HFFc6 (cell line): ENCODE measurements at places on chromosomes 6 and 20.

- DNase-seq, result no peak
Measured at GRCh38 chr6:55992546-55992945, 117.2 kb upstream of the BMP5 start.

GRCh38 chr6:90495216-90495817, 91.6 kb downstream of the MAP3K7 start:
- DNase-seq, result no peak

GRCh38 chr6:15206887-15207286, 39.0 kb upstream of the JARID2 start:
- no peak for DNase-seq

DNA sequence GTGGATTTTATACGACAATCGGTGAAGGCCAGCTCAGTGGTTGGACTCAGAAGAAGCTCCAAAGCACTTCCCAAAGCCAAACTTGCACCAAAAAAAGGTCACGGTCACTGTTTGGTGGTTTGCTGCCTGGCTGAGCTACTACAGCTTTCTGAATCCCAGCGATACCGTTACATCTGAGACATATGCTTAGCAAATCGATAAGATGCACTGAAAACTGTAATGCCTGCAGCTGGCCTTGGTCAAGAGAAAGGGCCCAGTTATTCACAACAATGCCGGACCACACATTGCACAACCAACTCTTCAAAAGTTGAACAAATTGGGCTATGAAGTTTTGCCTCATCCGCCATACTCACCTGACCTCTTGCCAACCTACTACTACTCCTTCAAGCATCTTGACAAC, 70.2 kb downstream of the FILIP1 start:
- no peak for DNase-seq

- DNase-seq, result no peak
Measured at GRCh38 chr6:34573567-34574183, 17.5 kb upstream of the SPDEF start.

DNA sequence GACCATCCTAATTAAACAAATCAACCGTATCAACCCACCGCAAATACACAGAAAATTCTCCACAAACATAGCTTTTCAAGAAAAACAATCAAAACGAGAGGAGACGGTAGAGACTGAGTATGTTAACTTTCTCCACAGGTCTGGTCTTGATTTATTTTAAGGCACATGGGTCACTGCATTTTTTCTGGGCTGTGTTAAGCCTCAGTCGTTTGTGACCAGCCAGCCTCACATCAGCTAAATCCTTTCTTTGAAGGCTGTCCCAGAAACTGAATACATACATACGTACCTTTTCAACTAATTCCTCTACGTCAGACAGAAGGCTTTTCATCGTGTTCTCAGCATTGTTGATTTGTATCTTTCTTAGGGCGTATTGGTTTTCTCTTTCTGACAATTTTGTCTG, 69.4 kb downstream of the LAMA4 start:
- DNase-seq, result no peak

- DNase-seq, result no peak
Measured at GRCh38 chr6:14023855-14024254, 93.7 kb upstream of the CD83 start.

DNA sequence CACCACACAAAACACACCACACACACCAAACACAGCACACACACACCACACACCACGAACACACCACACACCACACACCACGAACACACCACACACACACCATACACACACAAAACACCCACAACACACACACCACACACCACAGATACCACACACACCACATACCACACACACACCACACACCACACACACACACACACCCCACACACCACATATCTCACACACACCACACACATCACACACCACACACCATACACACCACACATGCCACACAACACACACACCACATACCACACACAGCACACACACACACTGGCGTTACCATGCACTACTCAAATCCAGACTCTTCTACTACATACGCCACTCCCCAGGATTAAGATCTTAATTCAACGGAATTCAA, 118.9 kb upstream of the THBS2 start:
- DNase-seq, result no peak

DNA sequence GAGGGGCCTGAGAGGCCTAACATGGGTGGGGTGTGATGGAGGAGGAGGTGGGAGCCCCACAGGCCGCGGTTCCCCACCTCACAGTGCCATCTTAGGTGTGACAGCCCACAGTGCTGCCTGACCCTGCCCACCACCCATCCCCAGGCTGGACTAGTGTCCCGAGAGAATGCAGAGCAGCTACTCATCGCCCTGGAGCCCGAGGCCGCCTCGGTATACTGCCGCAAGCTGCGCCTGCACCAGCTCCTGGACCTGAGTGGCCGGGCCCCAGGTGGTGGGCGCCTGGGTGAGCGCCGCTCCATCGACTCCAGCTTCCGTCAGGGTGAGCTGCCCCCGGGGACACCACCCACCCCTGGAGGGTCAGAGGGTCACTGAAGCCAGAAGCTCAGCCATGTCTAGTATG, 15.6 kb downstream of the HSPA12B start:
- DNase-seq, result no peak

DNA sequence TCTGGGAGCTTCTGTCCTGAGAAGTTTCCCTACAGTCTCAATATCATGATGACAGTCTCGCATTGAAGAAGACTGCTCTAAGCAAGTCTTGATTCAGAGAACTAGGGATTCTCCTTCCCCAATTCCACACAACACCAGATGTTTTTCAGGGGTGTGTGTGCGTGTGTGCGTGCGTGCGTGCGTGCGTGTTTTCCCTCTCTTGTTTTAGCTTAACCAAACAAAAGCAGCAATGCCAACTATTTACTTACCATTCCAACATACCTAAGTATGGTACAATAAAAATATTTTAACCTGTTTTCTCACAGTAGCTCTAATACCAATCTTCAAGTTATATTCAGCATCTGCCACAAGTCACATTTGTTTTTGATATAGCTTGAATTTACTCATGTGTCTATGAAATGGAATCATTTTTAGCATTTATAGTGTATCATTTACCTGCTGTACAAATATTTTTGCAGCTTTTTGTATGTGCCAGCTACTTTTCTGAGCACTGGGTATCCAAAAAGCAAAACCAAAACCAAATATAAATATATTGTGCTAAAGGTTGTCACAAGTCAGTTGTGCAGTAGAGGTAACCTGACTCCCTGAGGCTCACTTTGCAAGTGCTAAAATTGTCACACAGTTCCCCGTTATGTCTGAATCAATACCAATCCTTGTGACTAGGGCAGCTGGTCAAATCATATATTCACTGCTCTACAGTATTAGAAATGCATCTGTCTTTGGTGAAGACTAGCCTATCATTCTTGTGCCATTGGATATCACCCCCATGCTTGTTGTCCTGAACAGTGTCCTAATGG, 21.7 kb upstream of the MYLIP start:
- DNase-seq, result no peak

DNA sequence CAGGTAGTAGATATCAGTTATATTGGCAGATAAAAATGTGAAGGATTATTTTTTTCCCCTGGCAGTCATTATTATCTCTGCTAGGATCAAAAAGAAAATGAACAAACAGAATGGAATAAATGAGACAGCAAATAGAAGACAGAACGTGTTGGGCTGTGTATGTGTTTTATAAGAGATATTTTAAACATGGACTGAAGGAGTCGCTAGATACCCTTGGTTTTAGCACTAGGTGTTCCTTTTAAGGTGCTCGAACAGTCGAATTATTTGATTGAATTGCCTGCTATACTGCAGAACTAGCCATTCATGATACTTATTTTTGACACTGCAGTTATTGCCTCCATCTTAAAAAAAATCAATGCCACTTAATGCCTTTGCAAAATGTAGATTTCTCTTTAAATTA, 3.7 kb downstream of the GRIK2 start:
- DNase-seq, result no peak

DNA sequence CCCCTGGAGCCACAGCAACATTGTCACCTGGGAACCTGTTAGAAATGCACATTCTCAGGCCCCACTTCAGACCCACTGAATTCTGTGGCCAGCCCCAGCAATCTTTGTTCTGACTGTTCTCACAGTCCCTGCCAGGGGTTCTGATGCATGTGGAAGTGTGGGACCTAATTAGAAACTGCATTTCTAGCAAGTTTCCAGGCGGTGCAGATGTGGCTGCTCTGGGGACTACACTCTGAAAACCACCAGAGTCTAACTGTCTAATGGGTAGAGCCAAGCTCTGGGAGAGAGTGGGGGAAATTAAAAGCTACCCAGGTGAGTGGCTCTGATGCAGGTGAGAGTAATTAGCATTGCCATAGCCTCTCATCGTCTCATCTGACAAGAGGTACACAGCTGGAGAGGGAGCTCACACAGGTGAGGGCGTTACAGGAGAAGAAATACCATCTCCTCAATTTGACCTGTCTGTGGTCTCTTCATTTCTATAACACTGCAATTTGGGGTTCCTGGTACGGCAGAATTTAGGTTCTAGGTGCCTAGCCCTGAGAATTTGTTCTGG, 66.0 kb downstream of the SNX5 start:
- DNase-seq, result no peak

- no peak for DNase-seq
Measured at GRCh38 chr6:81690073-81690472, 62.4 kb downstream of the TENT5A start.

DNA sequence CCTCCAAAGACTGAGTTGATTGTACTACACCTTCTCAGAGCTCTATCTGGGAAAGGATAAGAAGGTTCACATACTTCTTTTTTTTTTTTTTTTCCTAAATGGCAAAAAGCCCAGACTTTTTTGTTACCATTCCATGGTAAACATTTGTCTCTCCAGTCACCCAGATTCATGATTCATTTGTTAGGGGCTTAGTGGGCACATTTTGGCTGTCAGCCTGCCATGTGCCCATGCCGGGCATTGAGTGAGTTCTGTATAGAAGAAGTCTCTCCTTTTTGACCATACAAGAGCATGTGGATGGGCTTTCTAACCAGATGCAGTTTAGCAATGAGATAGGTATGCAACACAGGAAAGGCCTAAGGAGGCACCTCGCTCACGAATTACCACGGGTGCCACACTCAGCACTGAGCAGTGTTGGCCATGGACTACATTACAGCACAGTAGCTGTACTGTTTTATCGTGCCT, 447.5 kb upstream of the HSF2 start:
- DNase-seq, result peak; percentile 64

DNA sequence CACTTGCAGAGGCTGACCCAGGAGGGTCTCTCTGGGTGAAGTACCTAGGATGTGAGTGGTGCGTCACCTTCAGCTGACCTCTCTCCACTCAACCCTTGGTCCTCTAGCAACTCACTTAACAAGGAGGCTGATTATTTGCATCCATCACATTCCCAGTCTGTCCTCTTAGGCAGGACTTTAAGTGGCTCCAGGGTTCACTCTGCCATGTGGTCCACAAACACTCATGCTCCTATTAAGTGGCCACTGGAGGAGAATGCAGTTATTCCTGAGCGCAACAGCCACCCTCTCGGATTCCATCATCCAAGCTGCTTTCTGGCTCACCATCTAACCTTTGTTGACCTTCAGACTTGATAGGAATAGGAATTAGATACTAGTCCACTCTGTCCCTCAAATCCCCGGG, 61.1 kb upstream of the SCAF8 start:
- DNase-seq, result no peak

DNA sequence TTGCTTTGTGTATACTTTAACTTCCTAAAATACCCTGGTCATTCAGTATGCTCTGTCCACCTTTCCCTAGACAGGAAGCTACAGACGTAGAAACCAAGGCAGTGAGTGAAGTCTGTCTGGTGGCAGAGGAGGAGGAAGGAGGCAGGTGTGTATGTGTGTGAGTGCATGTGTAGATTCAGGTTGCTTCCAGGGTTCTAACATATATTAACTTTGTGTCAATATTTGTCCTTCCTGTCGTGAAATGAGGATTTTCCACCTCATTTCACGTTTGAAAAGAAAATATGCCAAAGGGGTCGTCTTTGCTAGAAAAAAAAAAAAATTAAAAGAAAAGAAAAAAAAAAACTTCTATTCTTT, 411.5 kb downstream of the PKHD1 start:
- DNase-seq, result no peak

- no peak for DNase-seq
Measured at GRCh38 chr6:135853227-135853626, 1.7 kb downstream of the PDE7B start.

- no peak for DNase-seq
Measured at GRCh38 chr6:127289934-127290333, 23.3 kb downstream of the RNF146 start.

- no peak for DNase-seq
Measured at GRCh38 chr6:28941684-28942448, 18.1 kb upstream of the TRIM27 start.

- peak; percentile 17 for DNase-seq
Measured at GRCh38 chr6:89610149-89610642, 28.4 kb downstream of the LYRM2 start.

GRCh38 chr6:88445188-88445965, 279.2 kb upstream of the CNR1 start:
- DNase-seq, result no peak

GRCh38 chr20:48822879-48823385, 4.9 kb downstream of the PREX1 start:
- DNase-seq, result no peak

DNA sequence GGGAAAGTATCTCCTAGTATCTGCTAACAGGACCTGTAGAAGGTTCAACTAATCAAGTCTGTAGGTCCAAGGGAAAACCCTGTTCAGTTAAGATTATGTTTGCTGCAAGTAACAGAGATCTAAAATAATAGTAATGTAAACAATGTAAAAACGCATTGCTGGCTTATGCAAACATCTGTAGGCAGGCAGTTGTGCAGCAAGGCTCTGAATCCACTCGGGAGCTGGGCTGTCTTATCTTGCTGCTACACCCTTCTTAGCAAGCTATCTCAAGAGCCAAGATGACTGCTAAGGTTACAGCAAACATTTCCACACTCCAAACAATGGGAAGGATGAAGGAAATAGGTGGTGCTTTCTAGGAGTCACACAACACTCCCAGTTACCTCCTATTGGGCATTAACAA, 397.3 kb upstream of the NRSN1 start:
- no peak for DNase-seq

- DNase-seq, result no peak
Measured at GRCh38 chr20:31667315-31668285, 29.9 kb downstream of the COX4I2 start.

DNA sequence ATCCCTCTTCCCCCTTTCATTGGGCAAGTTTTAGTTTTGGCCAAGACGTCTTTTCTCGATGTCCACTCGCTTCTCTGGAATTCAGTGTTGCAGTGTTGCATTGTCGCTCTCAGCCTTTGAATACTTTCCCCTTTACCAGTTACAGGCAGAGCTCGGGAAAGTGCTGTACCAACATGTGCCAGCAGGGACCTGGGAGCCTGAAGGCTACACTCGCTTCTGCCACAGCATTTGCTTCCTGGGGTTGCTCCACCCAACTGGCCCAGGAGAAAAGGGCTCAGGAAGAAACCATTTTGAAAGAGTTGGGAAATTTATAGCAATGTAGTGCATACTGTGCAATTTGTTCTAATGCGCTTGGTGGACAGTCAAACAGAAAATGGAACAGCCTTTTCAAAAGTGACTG, 78.6 kb downstream of the LINC00237 start:
- peak; percentile 4 for DNase-seq

GRCh38 chr6:38185752-38186151, 366.2 kb downstream of the ZFAND3 start:
- DNase-seq, result no peak

DNA sequence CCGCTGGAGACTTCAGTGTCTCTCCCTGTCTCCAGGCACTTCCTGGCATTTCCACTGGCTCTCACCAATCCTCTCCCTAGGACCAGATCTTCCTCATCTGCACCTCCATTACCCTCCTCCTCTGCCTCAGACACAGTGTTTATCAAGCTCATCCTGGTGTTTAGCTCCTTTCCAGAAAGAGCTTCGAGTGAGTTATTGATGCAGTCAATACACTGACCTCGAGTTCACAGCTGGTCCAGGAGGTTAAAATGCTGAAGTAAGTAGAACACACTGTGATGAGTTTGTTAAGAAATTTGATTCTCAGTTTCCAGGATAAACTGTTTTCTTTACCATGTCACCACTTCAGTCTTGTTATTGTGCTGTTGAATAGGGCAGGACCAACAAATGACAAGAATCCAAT, 42.1 kb upstream of the ARMC2 start:
- DNase-seq, result no peak
